ENCODE measurements at places on chromosomes 7 and 10. TPM values are rescaled to one million over a fixed set of nuclear protein-coding genes. Genes with fewer than 3 reads are reported as not detected.

PDZD7 gene
- total RNA-seq, result 0.18 TPM

CHST12 gene
- 19.0 TPM for total RNA-seq

RGR gene
- not detected for total RNA-seq

SPDYE2B gene
- total RNA-seq, result not detected

SH2D4B gene
- not detected for total RNA-seq

ZNF727 gene
- total RNA-seq, result 13.5 TPM

CHN2 gene
- total RNA-seq, result 34.2 TPM

PHKG1 gene
- total RNA-seq, result 3.1 TPM

TRIM50 gene
- total RNA-seq, result not detected

C7orf57 gene
- 0.42 TPM for total RNA-seq

NODAL gene
- total RNA-seq, result not detected

DNA sequence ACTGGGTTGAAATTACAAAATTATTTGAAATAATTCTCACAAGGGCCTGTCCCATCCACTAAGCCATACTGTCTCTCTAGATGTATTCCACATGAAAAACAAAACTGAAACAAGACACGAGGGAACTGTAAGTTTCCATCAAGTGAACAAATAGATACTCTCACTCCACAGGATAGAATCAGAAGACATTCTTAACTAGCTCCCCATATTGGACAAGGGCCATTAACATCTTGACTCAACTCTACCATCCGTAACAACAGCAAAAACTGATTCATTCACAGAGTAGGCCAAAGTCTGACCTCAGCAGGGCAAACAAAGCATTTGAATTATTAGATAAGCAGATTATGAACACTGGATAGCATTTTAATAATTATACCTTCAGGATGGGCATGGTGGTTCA lies 29.1 kb downstream of the UBE2H start:
- DNase-seq, result no peak

- DNase-seq, result peak; percentile 82
These were observed 41.7 kb upstream of the LOXL4 start for GRCh38 chr10:98309366-98310355.

GRCh38 chr10:130141878-130142277 lies 5.7 kb downstream of the GLRX3 start:
- no peak for DNase-seq

GRCh38 chr10:74738985-74739567 lies 87.3 kb upstream of the KAT6B start:
- no peak for DNase-seq

DNA sequence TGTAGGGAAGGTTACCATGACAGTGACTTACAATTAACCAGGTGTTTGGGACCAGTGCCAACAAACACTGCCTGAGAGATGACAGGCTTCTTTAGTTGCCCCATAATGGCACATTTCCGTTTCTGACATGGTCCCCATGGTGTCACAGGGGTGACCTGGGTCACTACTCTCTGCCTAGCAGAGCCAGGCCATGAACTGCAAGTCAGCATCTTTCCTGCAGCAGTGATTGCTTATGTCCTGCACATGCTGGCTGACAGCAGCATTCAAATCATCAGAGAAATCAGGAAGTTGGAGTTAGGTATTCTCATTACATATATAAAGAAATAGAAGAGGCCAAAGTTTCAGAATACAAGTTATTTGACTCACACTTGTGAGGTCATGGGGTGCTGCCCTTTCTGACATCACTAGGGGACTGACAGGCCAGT lies 47.1 kb upstream of the ZNRF2 start:
- no peak for DNase-seq

DNA sequence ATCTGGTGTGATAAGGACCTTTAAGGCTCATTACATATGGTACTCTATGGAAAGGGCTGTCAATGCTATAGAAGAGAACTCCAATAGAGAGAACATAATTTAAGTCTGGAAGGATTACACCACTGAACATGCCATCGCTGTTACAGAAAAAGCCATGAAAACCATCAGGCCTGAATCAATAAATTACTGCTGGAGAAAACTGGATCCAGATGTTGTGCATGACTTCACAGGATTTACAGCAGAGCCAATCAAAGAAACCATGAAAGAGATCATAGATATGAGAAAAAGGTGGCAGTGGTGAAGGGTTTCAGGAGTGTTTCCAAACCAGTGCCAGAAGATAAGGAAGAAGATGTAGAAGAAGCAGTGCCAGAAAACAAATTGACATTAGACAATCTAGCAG lies 18.9 kb upstream of the GPR22 start:
- no peak for DNase-seq

GRCh38 chr7:11911900-11912299 lies 79.9 kb upstream of the THSD7A start:
- DNase-seq, result no peak

- no peak for DNase-seq
These were observed 33.1 kb upstream of the EGFR start for GRCh38 chr7:54985426-54986330.

- no peak for DNase-seq
These were observed 31.1 kb downstream of the SH3PXD2A start for GRCh38 chr10:103824281-103824680.

GRCh38 chr7:43792471-43793150 lies 34.1 kb downstream of the BLVRA start:
- no peak for DNase-seq

- peak; percentile 34 for DNase-seq
These were observed 35.4 kb downstream of the ADAP1 start for GRCh38 chr7:919114-919442.

DNA sequence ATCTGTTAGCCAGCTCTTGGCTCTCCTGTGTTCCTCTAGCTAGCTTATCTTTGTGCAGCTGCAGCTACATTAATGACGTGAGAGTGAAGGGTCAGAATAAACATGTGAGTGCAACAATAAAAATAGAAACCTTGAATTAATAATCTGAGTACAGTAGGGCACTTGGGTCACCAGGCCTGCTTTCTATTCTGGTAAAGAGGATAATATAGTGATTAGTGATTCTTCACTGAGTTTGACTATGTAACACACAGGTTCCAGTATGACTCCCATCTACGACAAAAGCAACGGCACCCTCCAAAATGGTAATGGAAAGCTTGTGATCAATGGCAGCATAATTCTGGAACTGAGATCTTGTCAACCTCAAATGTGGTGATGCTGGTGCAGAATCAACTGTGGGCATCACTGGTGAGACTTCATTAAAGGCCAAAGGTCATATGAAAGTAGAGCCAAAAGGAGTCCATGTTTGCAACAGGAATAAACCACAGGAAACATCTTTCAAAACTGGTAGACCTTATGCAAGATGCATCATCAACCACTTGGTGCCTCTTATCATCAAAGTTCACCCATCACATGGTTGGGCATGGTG lies 77.6 kb downstream of the NRBF2 start:
- no peak for DNase-seq

DNA sequence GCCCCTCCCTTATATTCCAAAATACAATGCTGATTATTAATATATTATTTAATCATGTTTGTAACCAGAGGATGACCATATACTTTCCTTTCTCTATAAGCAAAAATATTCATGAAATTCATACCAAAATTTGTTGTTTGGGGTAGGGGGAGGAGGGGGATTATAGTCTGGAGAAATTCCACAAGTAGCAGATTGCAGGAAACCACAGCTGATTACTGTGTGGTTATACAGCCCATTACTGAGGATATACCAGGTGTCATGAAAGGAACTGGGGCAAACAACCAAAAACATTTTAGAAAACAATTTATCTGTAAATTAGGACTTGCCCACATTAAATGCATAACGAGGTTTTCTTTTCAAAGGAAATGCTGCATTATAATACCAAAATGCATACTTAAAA lies 50.3 kb downstream of the SEMA3C start:
- no peak for DNase-seq

DNA sequence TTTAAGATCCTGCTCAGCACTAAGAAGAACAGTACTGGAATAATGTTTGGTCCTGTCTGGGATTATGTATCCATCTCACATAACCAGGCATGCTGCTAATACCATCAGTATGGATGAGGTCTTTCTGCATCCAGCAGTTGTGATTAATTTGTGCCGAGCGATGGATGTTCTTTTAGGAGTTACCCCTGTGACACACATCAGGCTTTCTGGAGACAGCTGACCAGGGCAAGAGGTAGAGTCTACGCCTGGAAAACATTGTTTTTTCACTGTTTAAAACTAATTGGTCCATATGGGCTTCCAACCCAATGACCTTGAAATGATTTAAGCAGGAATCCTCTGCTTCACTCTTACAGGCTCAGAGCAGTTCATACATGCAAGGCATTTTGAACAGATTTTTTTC lies 603.0 kb downstream of the PCDH15 start:
- DNase-seq, result no peak

GRCh38 chr10:6232846-6233724 lies 30.4 kb downstream of the PFKFB3 start:
- no peak for DNase-seq

DNA sequence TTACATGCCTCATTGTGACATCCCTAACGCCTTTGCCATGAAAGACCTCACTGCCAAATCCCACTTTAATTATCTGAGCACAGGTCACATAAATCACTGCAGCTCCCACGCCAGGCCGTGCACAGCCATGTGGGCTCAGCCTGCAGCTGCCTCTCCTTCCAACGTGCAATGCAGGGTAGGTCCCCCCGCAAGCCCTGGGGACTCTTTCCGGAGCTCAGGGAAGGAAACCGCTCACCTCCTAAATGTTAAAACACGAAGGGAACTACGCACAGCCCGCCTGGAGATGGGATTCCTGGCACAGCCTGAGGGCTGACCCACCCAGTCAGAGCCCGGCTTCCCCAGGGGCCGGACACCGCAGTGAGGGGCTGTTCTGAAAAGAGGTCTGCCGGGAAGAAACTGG lies 128.0 kb downstream of the MAD1L1 start:
- DNase-seq, result no peak

DNA sequence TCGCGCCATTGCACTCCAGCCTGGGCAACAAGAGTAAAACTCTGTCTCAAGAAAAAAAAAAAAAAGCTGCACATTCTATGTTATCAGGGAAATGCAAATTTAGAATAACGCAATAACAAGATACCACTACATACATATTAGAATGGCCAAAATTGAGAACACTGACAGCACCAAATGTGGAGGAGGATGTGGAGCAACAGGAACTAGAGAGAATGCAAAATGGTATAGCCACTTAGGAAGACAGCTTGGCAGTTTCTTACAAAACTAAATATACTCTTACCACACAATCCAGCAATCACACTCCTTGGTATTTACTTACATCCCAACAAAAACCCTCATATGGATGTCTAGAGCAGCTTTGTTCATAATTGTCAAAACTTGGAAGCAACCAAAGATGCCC lies 76.8 kb downstream of the ALOX5 start:
- no peak for DNase-seq

- no peak for DNase-seq
These were observed 39.3 kb upstream of the CDK6 start for GRCh38 chr7:92875719-92876118.

GRCh38 chr7:46705386-46706255 lies 784.5 kb upstream of the IGFBP3 start:
- DNase-seq, result no peak

DNA sequence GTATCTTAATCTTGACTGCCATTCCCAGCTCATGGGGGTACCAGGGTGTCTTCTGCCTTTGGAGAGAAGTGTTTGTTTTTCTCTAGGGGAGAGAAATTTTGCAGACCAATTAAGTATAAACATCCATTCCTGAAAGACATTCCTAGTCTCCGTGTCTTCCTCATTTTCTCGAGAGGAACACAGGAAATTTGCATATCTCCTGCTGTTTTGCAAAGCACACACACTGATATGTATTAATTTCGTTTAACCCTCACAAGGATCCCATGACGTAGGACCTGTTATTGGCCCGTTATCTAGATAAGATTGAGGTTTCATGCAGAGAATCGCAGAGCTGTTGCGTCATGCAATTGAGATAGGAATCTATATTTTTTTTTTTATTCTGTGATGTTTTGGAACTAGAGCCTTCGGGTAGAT lies 944 bp downstream of the RHBDD2 start:
- no peak for DNase-seq

GRCh38 chr10:77756319-77757232 lies 119.0 kb upstream of the KCNMA1 start:
- DNase-seq, result no peak

DNA sequence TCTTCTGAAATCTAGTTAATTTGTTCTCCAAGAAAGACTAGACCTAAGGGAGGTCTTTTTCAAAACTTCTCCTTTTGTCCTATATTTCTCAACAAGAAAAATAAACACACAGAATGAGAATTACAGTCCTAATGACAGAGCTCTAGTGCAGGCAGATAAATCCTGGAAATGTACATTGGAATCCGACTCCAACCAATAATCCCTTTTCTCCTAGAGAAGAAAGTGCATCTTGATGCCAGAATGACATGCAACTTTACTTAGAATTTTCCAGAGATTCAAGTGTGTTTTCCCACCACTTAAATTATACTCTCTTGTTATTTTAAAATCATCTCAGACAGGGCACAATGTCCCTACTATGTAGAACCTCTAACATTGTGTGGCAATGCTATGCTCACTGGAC lies 68.2 kb downstream of the MET start:
- no peak for DNase-seq

- peak; percentile 55 for DNase-seq
These were observed 899 bp downstream of the PUS7 start for GRCh38 chr7:105521027-105521716.

- peak; percentile 29 for DNase-seq
These were observed 136.6 kb upstream of the SHH start for GRCh38 chr7:155948845-155949244.

GRCh38 chr7:64795176-64795575 lies 948 bp downstream of the ZNF138 start:
- DNase-seq, result no peak

DNA sequence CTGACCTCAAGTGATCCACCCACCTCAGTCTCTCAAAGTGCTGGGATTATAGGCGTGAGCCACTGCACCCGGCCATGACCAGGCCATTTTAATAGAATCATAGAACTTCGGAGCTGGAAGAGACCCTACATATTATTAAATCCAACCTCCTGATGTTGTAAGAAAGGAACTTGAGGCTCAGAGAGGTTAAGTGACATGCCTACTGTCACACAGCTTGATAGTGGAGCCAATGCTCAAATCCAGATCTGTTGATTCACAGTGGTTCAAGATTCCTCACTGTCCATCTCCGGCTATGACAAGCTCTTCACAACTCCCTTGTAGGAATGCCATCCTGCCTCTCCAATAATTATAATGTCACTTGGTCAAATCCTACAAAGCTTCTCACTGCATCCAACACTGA lies 65.3 kb downstream of the MYOF start:
- no peak for DNase-seq

DNA sequence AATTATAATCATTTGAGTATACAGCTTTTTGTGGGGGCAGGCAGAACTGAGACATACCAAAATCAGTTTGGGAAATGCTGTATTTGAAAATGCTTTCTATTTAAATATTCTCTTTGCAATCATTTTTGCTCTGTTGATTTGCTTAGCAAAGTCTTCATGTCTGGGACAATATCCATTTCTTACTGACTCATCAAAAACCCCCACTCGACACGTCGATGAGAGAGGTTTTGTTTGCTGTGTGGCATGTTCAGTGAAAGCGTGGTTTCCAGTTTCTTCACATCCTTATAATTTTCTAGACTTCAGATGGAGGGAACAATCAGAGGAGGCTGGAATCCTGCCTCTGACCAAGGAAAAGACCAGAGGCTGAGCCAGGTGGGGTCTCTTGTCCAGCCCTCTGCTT lies 28.9 kb downstream of the HTRA1 start:
- DNase-seq, result no peak

- DNase-seq, result no peak
These were observed 515.8 kb upstream of the AKR1E2 start for GRCh38 chr10:4310172-4310571.

Measured in ureter (tissue), 1 donor.